ENCODE measurements at places on chromosomes 1 and 21.

GRCh38 chr1:231940701-231941100 is 314.1 kb downstream of the DISC1 start:
- DNase-seq, result no peak

DNA sequence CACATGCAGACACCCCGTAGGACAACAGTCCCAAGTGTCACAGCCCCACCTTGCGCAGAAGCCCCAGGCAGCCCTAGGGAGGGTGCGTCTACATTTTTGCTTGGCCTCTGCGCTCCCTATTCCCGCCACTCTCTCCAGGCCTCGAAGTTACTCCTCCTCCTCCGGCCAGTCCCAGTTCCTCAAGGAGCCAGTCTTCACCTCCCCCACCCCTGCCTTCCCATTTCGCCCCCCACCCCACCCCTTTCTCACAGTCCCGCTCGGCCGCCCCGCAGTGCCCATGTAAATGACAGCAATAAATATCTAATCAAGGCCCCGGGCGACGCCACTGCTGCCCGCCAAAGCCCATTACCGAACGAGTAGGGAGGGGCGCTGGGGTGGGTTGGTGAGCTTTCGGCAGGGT is 3.2 kb downstream of the DMBX1 start:
- DNase-seq, result peak; percentile 25

DNA sequence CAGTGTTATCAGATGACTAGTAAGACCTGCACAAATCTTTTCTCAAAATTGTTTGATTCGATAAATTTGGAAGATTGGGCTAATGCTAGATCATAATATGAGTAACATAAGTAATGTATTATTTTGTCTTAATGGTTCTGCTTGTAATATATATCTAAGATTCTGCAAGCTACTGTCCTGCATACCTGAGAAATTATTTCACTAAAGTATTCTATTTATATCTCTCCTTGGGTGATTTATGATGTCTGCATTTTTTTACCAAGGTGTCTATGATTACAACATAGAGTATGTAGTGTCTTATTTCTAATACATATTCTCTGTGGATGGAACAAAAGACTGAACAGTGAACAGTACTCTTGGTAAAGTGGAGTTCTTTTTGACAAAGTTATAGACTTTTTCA is 166.6 kb downstream of the CLEC20A start:
- DNase-seq, result no peak

- DNase-seq, result no peak
Observed at GRCh38 chr1:98410082-98410481, 251.4 kb upstream of the SNX7 start.

GRCh38 chr1:173360487-173361063 is 116.6 kb upstream of the PRDX6 start:
- no peak for DNase-seq

DNA sequence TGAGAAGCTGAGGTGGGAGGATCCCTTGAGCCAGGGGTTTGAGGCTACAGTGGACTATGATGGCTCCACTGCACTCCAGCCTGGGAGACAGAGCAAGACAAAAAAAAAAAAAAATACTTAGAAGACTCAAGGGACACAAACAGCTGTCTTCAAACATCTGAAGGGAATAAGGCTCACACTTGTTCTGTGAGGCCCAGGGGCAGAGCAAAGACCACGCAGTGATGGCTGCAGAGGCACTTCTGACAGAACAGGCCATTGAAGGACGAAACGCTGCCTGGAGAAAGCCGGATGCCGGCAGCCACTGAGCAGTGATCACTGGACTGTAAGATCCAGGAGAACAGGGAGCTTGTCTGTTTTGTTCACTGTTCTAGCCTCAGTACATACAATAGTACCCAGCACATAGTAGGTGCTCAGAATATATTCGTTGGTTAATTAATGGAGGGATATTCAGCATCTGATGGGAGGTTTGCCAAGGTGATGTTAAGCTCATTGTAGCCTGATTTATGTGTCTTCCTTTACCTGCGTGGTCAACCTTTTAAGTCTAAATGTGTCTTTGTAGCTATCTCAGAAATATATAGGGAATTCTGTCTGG is 12.1 kb upstream of the NDC1 start:
- no peak for DNase-seq

DNA sequence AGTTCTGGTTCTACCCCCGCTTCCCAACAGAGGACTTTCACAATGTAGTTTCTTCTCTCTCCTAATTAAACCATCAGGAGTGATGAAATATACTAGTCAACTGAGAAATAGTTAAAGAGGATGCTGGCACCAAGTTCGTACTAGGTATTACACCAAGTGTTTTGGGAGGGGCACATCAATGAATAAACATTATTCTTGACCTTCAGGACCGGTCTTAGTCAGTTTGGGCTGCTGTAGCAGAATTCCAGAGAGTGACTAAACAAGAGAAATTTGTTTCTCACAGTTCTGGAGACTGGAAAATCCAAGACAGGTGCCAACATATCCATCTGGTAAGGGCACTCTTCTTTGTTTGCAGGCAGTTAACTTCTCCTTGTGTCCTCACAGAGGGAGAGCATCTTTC is 103.8 kb downstream of the SPATA17 start:
- no peak for DNase-seq

DNA sequence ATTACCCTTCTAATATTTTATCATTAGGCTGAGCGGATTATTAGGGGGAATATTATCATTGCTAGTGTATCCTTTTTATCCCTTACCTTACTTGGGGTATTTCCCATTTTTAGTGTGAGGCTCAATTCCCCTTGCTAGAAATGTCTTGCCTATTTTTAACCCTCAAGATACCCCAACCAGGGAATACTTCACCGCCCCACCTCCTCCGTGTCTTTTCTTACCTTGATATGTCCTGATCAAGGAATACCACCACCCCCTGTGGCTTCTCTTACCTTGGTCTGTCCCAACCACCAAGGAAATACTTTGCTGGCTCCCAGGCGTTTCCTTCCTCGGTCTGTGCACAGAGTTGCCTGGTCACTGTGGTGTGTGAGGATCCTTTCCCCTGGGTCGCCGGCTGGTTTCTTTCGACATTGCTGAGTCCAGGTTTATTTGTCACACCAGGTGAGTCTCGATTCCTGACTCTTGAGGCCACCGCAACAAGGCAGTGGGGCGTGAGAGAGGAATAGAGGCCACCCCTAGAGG is 57.8 kb downstream of the SERINC2 start:
- DNase-seq, result no peak

GRCh38 chr1:210536254-210536961 is 207.7 kb downstream of the HHAT start:
- no peak for DNase-seq

DNA sequence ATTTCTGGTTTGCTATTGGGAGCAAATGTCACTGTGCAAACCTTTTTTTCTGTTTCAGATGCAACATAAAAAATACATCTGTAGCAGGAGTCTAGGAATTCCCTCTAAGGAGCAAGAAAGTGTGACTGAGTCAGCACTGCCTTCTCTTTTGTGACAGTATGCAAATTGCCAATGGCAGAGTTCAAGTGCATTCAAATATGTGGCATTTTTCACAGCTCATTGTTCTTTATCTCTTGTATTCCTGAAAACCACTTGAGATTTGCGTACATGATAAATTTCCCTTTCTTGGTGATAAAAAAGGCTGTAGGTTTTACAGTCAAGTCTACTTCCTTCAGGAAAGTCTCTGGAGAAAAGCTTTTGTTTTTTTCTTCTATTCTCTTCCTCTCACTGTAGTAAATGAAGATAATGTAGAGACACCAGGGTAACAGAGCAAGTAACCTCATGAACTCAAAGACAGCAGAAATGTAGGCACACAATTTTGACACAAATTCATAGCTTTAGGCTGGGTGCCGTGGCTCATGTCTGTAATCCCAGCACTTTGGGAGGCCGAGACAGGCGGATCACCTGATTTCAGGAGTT is 129.7 kb upstream of the L1TD1 start:
- no peak for DNase-seq

GRCh38 chr1:157490467-157491165 is 61.7 kb downstream of the FCRL5 start:
- DNase-seq, result peak; percentile 89

DNA sequence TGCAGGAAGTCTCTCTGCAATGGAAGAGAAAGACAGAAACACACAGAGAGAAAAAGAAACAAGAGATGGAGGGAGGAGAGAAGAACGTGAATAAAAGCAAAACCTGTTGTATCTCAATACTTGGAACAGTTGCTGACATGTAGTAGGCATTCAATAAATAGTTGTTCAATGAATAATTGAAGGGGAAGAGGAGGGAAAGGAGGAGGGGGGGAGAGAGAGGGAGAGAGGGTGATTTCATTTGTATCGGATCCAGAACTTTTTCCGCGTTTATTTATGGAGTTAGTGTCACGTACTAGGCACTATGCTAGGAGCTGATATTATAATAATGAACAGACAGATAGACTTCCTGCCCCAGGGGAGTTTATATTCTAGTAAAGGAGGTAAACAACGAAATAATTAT is 144.1 kb downstream of the OMA1 start:
- no peak for DNase-seq

- DNase-seq, result no peak
Observed at GRCh38 chr21:15098908-15099307, 34.1 kb upstream of the NRIP1 start.

- DNase-seq, result no peak
Observed at GRCh38 chr1:44336668-44337067, 18.4 kb downstream of the ERI3 start.

DNA sequence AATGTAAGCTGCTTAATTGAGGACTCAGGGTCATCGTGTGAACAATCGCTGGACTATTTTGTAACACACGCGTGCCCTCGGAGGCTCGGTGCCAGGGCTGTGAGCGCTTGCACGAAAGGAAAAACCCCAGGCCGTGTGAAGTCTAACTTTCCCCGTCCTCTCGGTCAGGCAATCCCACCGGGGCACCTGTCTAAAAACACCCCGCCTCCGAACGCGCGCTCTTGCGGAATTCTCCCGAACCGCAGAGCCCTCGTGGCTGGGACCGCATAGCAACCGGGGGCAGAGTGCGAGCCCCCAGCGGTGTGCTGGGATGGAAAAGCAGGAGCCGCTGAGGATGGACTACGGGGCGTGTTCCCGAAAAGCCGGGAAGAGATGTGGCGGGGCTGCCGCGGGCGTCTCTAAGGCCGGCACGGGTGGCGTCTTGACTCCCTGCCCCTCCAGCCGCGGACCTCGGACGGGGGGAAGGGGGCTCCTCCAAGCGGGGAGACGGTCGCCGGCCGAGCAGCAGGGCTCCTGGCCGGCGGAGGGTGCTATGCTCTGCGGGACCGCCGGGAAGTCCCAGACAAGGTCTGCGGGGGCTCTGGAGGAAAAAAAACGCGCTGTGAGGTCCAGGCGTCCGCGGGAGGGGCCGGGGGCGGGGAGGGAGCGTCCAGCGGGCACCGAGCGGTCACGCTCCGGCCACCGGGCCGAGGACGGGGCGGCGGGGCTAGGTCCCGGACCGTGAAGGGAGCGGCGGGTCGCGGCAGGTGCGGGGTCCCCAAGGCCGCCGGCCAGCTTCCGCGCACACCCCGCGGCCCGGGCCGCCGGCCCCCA is 936 bp downstream of the ZBTB21 start:
- peak; percentile 61 for DNase-seq

DNA sequence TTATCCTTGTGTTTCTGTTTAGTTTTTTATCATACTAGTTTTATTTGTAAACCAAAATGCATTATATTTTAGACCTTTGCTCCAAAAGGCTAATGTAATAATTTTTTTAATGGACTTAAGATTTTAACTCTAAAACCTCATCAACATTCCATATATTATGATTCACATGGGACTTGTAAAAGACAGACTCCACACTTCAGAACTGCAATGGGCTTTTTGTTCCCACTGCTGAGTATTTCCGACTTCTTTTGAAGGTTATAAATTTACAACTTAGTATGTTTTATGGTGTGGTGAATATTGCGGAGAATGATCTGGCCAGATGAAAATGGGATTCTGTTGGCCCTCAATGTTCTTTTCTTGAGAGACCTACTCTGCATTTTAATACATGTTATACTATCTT is 678.5 kb downstream of the USP25 start:
- no peak for DNase-seq

GRCh38 chr21:26845066-26845758 is at the start of gene ADAMTS1:
Gene ADAMTS1 (minus strand): TSS chr21:26845409. CDS start chr21:26844954, 455 bp downstream.
- DNase-seq, result peak; percentile 93

DNA sequence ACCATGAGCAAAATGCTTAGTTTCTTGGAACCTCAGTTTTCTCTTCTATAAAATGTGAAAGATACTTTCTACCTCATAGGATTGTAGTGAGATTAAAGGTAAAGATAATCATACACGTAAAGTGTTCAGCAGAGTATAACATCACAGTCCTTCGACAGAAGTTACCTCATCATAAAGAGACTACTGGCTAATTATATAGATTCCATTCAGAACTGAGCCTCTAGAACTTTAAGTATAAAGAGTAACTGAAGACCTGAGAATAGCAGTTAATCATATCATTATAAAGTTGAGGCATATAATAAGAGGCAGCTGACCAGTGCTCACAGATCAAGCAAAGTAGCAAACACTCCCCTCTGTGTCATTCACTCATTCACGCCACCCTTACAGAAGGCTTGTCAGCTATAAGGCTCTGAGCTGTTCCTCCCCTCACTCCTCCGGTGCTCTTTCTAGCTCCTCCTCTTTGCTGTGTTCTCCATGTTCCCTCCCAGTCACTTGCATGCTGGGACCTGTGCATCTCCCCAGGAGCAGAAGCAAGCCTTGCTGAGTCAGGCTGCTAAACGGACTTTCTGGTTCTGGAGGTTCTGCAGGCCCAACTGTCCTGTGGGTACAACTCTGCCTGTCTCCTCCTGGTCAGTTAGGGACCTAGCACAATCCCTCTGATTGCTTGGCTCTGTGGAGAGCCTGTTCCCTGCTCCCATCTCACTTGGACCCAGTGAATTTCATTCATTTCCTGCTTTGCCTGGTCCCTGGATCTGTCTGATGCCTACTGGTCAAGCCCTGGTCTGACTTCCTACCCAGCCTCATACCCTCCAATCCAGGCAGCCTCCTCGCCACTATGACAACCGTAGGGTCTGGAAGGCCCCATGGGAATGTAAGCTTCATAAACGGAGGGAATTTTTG is 28.3 kb upstream of the LY9 start:
- DNase-seq, result no peak

DNA sequence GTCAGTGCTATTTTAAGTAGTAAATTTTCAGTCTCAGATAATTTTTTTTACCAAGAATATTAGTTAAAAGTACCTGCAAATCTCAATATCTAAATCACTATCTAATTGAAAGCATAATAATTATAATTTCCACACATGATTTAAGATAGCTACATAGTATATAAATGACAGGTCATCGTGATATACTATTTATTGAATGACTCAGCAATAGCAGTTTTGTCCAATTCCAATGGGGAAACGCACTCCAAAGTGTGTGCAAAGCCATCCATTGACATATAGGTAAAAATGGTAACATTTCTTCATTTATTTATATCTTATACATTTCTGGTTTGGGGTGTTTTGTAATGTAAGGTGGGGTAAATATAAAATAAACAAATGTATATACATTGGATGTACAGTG is 19.5 kb downstream of the ADGRL4 start:
- no peak for DNase-seq

DNA sequence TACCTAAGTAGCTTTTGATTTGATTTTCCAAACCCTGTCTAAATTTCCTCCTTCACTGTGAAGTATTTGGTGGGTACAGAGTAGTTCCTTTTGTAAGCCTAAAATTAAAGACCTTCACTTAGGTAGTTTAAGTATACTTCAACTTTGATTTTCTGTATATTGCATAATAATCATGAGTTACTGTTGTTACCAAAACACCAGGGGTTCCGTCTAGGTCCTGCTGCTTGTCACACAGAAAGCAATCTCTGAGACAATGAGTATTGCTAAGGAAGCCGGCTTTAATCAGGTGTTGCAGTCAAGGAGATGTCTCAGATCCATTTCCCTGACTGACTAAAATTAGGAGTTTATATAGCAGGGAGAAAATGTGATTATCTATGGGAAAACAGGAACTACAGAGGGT is 15.3 kb downstream of the RPS6KC1 start:
- DNase-seq, result no peak

- DNase-seq, result no peak
Observed at GRCh38 chr1:111192074-111192473, 8.4 kb downstream of the DENND2D start.

- peak; percentile 85 for DNase-seq
Observed at GRCh38 chr1:46394108-46394871, at the start of gene FAAH. Gene FAAH (plus strand): TSS chr1:46394317. CDS start chr1:46394349, 32 bp downstream.

Data from nephron progenitor cell (in vitro differentiated cells).